ENCODE measurements at places on chromosomes 3 and 15.

DNA sequence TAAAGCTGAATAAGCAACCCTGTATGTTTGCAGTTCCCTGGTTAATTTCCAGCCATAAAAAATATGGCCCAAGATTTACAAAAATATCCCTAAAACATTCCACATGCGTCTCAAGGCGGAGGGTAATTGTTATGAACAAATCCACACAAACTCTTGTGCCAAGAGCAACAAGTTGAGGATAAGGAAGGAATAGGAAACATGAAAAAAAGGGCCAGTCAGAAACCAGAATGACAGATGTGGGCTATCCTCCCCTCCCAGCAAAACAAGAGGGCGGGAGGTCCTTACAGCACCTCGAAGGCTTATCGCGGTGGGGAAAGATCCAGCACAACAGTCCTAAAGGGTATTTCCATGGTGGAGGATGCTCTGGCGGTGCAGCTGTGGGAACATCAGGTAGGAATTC lies 155.6 kb upstream of the HES1 start:
- no peak for DNase-seq

GRCh38 chr3:29514912-29515311 lies 234.0 kb downstream of the RBMS3 start:
- DNase-seq, result no peak

DNA sequence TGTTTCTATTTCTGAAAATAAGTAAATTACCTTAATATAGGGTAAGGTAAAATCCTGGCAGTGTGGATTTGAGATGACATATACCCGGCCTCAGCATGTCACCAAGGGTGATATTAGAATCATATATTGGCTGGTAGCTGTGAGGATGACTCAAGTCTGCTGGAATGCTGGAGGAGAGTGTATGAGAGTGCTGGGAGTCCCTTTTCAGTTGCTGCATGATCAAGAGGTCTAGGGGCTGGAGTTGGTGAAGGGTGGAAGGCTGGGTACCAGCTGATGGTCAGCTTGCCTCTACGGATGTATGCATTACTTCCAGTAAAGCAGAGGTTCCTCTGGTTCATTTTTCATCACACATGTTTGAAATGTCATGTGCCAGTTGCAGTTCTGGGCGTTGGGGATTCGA lies 40.6 kb downstream of the SLC25A26 start:
- DNase-seq, result no peak

- no peak for DNase-seq
These were observed 28.6 kb downstream of the CHP1 start for GRCh38 chr15:41259546-41260189.

DNA sequence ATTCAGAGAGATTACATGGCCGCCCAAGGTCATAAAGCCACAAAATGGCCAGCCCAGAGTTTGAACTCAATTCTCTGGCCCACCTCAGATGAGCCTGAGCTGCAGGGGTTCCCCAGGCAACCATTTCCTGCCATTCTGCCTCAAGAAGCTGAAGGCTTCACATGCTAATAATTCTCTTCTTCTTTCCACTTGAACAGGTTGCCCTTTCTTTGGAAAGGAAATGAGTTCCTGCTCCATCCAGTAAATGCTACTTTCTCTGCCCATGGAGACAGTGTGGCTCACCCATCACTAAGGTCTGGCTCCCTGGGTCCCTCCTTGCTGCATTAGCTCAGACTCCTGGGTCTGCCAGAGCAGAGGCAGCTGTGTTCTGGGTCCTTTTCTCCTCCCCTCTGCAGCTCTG lies 48.2 kb downstream of the TRIM42 start:
- DNase-seq, result no peak

DNA sequence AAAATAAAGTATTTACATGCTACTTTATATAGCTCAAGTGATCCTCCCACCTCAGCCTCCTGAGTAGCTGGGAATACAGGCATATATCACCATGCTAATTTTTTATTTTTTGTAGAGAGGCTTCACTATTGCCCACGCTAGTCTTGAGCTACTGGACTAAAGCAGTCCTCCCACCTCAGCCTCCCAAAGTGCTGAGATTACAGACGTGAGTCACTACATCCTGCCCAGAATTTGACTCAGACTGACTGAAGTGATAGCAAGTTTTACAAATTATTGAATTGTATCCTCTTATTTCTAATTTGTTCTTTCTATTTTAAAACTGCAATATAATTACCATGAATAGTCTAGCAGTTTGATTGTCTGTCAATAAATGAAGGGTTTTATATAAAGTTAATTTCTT lies 210.3 kb upstream of the CGNL1 start:
- DNase-seq, result no peak

GRCh38 chr15:60012695-60013094 lies 8.6 kb downstream of the FOXB1 start:
- no peak for DNase-seq

GRCh38 chr15:66433726-66434125 lies 47.0 kb downstream of the MAP2K1 start:
- DNase-seq, result no peak

GRCh38 chr15:89121414-89121813 lies 33.2 kb downstream of the ABHD2 start:
- DNase-seq, result no peak

- DNase-seq, result no peak
These were observed 11.2 kb downstream of the SH2D7 start for GRCh38 chr15:78103406-78104118.

DNA sequence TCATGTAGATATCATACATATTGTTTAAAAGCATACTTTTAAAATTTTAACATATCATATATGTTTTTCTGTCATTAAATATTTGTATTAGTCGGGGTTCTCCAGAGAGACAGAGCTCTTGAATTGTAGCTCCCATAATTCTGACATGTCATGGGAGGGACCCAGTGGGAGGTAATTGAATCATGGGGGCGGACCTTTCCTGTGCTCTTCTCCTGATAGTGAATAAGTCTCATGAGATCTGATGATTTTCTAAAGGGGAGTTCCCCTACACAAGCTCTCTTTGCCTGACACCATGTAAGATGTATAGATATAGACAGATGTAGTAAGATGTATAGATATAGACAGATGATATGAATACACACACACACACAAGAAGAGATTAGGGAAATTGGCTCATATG lies 161.2 kb upstream of the ABI3BP start:
- no peak for DNase-seq

- DNase-seq, result no peak
These were observed 41.3 kb upstream of the PIK3CB start for GRCh38 chr3:138875754-138876664.

DNA sequence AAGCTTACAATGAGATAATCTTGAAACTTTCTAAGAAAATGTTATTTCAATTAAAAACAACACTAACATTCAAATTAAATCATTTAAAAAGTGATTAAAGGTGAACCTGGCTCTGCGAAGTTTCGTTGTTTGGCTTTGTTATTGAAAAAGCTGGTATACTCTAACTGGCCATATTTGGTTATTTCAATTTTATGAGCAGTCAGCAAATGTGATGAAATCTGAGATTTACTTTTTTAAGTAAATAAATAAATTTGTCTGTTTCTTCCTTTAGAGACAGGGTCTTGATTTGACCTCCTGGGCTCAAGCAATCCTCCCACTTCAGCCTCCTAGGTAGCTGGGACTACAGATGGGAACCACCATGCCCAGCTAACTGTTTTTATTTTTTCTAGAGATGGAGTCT lies 38.0 kb downstream of the CDV3 start:
- no peak for DNase-seq

DNA sequence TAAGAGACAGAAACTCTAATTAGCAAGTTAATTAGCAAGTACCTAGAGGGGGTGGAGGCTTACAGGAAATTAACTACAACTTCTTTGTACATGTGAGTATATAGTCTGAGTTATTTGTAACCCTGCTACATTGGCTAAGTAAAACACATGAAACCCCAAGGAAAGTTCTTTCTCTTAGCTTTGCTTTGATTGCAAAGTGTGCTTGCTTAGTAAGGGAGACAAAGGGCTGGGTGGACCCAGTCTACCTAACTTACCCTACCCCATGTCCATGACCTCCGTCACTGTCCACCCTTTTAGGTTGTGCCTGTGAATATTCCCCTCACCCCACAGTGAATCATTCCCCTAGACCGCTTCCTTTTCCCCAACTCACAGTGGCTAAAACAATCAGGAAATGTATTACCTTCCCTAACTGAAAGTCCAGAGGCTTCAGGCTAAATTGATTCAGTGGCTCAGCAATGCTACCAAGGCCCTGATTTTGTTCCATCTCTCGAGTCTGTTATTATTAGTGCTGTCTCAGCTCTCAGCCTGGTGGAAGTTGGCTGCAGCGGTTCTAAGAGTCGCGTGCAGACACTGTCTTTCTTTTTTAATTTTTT lies 31.1 kb upstream of the RYR3 start:
- no peak for DNase-seq

- no peak for DNase-seq
These were observed 129.3 kb downstream of the EEFSEC start for GRCh38 chr3:128282380-128283196.

- DNase-seq, result no peak
These were observed 762 bp upstream of the ARL6 start for GRCh38 chr3:97763586-97764406.

GRCh38 chr3:78088006-78088405 lies 1048.1 kb downstream of the ROBO2 start:
- DNase-seq, result no peak

DNA sequence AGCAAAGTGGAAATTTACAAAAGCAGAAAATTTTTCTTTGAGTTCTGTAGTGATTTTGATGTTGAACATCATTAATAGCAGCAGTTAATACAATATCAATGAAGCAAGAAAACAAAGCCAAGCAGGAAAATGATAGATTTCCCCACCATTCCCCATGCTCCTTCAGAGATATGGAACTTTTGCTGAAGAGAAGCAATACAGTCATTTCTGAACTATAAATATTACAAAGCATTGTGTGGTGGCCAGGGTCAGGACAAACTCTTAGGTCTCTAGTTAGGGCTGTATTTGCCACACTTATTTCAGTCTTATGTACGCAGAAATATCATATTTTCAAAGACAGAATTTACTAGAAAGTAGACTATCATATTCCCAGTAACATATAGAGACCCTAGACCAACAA lies 88.8 kb upstream of the P3H2 start:
- DNase-seq, result no peak

DNA sequence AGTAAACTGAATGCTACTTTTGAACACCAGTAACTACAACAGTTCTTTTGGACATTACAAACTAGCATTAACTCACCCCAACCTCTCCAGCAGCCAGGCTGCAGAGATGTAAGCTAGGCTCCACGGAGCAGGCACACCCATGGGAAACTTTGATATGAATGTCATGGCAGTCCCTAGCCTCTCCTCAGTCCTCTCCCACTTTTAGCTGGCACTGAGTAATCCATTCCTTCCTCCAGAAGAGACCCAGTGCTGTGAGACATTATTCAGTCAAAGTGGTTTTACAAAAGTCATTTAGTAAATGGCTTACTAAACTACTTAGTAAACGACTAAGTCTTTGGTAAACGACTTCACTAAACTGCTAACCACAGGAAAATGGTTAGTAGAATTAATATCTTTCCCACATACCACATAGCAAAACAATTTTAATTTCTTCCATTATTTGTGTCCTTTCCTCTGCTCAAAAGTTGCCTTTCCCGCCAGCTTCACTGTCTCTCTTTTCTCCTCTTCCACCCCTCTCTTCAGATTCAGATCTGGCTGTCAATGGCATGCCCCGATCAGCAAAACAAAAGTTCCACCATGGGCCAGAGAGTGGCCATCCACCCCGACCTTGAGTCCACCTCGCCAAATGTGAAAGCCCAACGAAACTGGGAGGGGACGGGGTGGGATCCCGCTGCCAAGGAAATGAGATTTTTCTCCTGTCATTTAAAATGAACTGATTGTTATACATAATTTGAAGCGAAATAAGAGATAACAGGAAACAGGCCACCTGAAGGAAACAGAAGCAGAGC lies 67.5 kb upstream of the TJP1 start:
- no peak for DNase-seq

DNA sequence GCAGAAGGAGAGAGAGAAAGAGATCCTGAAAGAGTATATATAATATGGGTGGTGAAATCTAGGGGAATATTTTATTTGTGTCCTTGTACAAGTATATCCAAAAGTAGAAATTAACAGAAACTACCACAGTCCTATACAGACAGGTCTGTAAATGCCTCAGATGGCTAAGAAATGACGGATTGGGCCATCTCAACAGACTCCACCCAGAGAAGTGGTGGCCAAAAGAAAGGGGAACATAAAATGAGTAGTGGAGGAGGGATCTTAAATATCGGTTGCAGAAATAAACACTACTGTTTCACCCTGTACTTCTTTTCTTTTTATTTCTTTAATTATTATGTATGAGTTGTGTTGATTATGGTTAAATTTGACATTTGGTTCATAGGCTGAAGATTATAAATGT lies 47.7 kb downstream of the CCR3 start:
- DNase-seq, result no peak

DNA sequence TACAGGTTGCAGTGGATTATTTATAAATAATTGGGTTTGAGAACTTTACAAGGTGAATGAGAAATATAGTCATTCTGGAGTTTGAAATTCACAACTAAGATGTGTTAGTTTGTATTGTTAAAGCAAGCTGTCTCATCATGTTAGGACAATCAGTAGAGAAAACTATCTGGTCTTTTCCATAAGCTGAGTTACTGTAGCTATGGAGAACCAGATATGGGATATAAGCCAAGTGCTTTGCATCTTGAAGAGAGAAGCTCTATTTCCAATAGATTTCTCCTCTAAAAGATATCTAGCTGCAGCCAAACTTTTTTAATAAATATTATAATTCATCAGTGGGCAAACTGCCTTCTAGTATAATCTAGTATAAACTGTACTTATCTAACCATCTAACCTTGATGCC lies 11.3 kb downstream of the P3H2 start:
- no peak for DNase-seq

- DNase-seq, result peak; percentile 24
These were observed 301.8 kb upstream of the MCTP2 start for GRCh38 chr15:93929375-93930094.

DNA sequence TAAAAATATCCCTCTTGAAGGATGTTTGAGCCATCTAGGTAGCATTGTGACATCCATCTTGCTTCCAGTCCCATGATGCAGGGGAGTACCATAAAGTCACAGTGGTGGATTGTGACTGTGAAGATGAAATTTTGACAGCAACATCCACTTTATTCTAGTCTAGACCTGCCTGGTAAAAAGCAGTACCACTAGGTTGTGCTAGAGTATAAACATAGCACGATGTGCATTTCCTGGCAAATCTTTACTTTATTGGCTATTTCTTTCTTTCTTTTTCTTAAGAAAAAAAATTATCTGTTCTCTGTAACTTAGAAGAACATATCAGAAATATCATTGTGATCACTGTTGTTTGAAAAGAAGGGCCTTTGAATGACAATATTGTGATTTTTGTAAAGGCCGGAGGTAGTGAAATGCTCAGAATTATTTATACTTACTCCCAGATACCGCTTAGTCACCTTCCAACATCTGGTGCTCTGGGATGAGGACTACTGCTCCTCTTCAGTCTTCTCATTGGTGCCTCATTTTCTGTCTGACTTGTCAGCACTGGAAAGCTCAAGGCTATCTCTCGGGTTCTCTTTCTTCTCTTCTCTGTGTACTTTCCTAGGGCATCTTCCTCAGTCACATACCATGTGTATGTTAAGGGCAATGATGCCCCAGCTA lies 35.6 kb downstream of the AGBL1 start:
- DNase-seq, result no peak
